Prostate gland (tissue), 2 donors: ENCODE measurements at places on chromosomes 11 and 22. TPM values are rescaled to one million over a fixed set of nuclear protein-coding genes. Genes with fewer than 3 reads are reported as not detected.
A peak's percentile ranks its signal among the peaks of the same experiment; 100 is the strongest.

DNA sequence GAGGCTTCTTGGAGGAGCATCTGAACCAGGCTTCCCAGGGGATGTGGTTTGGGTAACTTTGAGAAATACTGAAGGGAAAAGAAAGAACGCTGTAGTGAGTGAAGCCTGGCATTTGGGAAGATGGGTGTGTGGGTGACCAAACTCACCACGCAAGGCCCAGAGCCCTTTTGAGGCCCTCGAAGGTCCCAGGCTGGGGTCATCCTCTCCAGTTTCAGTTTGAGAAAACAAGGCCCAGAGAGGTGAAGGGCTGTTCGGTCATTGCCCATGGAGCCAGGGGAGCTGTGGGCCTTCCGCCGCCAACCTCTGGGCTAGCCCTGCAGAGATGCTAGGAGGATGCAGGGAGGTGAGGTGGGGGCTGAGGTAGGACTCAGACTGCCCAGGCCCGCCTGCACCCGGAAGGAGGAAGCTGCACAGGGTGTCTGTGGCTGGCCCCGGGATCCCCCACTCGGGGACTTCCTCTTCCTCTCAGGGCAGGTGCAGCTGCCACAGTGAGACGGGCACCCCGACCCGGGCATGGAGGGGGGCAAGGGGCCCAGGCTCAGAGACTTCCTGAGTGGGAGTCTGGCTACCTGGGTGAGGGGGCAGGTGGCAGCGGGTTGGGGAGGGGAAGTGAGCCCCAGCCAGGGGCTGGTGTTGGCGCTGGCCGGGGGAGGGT lies at the start of gene CCDC88B:
CCDC88B (plus strand) TSS at position 451 of the 655 bp plus-strand sequence; CDS start at position 514, 63 bp downstream.
- DNase-seq, result no peak

GRCh38 chr22:25172153-25172552 lies 27.5 kb upstream of the CRYBB3 start:
- peak; percentile 35 for DNase-seq

DNA sequence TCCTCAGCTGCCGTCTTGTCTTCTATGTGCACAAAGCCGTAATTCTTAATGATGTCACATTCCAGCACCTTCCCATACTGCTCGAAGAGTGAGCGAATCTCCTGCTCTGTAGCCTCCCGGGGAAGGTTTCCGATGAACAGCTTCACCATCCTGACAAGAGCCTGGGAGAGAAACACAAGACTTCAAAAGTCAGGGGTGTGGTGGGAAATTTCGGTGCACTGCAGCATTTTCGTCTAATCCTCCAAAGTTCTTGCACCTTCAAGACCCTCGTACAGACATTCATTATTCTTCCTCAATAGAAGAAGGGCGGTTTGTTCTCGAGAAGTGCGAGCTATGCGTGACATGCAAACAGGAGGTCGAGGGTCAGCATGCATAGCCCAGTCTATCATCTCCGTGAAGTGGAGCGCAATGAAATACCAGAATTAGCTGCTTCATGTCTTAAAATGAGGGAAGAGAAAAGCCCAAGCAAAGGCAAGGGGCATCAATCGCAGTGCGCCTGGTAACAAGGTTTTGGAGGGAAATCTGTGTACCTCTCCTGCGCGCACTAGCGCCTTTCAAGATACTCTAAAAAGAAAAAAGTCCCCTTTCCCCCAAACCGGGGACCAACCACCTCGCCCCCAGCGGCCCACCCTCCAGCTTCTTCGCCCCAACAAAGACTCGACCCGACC lies 622 bp downstream of the RBM4B start:
- DNase-seq, result no peak

- peak; percentile 40 for DNase-seq
Observed at GRCh38 chr11:84714316-84714780, 912.8 kb downstream of the DLG2 start.

DNA sequence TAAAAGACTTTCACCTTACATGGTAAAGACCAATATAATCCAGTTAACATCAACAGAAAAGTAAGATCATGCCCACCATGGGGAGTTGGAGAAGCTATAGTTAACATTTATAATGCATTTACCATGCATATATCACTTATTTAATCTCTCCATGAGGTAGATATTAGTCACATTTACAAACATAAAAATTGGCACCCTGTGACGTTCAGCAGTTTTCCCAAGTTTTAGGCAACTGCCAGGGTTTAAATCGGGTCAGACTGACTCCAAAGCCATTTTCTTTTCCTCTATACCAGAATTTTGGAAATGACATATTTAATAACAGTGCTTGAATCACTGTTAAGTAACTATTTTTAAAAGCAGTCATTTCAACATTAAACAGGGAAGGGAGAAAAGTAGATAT lies 266.3 kb downstream of the DDX10 start:
- DNase-seq, result no peak

DNA sequence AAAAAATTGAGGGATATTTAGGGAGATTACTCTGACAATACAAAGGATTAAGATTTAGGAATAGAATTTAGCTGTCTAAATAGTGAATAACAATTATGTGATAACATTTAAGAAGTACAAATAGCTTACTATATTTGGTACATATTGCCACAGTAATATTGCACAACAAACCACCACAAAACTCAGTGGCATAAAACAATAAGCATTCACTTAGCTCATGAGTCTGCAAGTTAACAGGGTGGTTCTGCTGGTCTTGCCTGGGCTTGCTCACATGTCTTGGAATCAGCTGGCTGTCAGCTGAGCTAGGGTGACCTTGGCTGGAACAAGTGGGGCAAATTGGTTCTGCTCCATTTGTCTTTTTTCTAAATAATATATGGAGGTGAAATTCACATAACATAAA lies 115.1 kb downstream of the DCDC1 start:
- peak; percentile 29 for DNase-seq

- no peak for DNase-seq
Observed at GRCh38 chr22:18035751-18036150, 11.4 kb upstream of the MICAL3 start.

DNA sequence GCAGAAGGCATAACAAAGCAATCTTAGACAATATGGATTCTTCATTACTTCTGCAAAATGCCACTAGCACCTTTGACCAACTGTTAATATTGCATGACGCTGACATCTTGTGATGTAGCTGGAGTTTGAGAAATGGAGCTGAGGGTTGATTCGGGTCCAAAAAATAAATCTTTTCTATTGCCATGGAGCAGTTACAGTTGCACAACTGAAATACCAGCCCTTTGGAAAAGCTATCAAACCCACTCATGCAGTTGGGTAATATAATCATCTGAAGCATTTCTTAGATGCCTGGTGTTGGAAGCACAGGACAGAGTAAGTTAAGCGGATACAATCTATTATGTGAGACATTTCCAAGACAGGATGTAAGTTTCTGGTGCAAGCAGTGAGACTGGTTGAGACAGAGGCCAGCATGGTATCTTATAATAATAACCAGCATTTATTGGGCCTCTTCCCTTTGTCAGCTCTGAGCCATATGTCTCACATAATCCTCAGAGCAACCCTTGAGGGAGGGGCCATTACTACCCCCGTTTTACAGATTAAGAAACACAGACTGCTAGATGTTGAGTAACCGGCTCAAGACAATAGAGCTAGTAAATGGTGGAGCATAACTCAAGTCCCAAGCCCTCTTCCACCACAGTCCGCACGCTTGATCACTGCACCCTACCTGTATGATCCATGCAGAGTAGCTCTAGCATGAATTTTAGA lies 74.9 kb upstream of the CAPRIN1 start:
- no peak for DNase-seq

- DNase-seq, result no peak
Observed at GRCh38 chr11:28763876-28764275, 655.7 kb downstream of the METTL15 start.

GRCh38 chr22:41367039-41367679 lies 14.6 kb upstream of the TEF start:
- peak; percentile 94 for DNase-seq

GRCh38 chr11:82046778-82047177 lies 686.9 kb downstream of the FAM181B start:
- DNase-seq, result no peak

DNA sequence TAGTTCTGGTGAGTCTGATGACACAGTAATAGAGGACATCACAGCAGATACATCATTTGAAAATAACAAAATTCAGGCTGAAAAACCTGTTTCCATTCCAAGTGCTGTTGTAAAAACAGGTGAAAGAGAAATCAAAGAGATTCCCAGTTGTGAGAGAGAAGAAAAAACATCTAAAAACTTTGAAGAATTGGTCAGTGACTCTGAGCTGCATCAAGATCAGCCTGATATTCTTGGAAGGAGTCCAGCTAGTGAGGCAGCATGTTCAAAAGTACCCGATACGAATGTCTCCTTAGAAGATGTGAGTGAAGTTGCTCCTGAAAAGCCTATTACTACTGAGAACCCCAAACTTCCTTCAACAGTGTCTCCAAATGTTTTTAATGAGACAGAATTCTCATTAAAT lies 38.7 kb downstream of the RTN3 start:
- no peak for DNase-seq

GRCh38 chr11:110530900-110531741 lies 101.4 kb downstream of the FDX1 start:
- DNase-seq, result no peak

- DNase-seq, result no peak
Observed at GRCh38 chr22:30185549-30185948, 61.0 kb downstream of the LIF start.

DNA sequence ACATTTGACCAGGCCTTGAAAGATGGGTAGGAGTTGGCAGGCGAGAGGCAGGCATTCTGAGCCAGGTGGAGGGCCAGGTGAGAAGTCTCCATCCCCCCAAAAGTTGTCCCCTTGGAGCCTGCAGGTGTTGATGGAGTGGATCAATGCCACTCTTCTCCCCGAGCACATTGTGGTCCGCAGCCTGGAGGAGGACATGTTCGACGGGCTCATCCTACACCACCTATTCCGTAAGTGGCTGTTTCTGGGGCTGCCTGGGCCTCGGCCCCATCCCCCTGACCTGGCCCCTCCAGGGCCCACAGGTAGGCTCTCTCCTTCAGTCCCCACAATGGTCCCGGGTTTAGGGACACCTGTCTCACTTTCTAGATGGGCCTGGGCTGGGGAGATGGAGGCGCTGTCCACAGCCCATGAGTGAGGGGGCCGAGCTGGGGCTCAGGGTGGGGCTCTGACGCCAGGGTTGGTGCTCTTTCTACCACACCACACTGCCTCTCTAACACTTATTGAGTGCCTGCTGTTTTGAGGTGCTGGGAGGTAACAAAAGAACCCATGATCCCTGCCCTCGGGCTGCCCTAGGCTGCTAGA lies 7.0 kb downstream of the PARVG start:
- no peak for DNase-seq

GRCh38 chr11:59173964-59174663 lies 2.2 kb downstream of the DTX4 start:
- DNase-seq, result peak; percentile 72

DNA sequence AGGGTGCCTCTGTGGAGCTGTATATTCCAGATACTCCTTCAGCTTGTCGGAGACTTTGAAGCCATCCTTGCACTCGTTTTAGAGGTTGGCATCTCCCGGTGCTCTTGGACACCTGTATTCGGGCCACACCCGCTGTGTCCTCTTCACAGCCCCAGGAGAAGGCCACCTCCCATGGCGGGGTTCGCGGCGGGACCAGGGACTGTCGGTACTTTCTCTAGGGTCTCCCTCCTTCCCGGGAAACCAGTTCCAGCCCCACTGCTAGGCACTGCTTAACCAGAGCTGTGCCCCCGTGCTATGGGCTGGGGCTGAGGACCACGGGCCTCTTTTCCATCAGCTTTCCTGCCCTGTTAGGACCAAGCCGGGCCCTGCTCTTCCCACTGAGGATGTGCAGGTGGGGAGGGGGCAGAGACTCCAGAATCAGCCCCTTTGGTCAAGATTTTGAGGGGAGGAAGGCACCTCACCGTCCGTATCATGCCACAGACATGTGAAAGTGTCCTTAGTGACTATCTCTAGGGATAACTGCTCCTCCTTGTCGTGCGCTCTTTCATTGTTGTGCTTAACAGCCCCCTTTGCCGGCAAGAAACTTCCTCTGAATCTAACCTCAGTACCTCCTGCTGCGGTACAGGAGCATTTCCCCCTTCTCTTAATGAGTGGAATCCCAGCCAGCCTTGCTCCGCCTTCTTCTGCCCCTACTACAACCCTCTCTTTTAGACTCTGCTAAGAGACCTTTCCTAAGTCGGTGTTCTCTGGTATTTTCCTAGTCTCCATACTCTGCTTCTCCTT lies 1.2 kb upstream of the B3GAT1 start:
- DNase-seq, result no peak

GRCh38 chr11:100637706-100638105 lies 49.4 kb upstream of the ARHGAP42 start:
- no peak for DNase-seq

DNA sequence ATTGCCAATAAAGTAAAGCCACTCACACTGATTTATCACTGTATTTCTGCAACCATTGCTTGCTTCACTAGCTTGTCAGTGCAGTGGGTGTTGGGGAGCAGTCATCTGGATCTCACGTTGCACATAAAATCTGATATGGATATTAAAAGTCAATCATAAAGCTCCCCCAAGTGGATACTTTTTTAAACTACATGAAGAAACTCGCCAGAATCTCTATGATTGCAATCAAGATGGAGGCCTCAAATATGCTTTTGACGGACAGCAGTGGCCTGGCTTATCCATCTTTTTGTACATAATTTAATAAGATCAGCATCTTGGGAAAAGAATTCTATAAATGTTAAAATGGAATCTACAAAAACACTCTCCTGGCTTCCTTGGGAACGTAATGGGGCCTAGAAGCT lies 137.7 kb downstream of the WT1 start:
- peak; percentile 28 for DNase-seq

DNA sequence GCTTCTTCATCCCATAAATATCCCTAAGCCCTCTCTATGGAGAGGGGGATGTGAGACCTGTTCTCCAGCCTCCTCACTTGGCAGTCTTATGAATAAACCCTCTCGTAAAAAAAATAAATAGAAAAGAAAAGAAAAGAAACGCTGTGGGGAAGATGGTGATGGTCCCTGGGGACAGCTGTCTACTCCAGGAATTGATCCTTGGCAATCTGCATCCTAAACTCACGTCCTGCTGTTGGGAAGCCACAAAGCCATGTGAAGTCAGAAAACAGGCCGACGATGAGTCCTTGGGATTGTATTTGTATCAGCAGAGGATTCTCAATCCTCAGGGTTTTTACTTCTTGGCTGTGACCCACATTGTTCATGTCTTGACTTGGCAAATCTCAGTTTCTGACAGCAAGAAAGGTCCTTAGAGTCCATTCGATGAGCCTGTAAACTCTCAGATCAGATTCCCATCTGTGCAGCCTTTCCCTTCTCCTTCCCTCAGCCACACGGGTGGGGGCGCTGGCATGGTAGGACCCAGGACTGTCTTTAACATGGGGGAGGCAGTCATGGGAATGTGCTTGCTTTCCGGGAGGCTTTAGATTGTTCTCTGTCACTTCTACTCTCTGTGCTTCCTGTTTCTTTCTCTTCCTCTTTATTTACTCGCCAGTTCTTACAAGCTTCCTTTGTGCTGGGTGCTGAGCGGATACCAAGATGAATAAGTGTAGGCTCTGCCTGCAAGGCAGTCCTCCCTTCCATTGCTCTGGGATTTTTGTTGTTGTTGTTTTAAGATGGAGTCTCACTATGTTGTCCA lies 24.9 kb downstream of the TCP11L1 start:
- no peak for DNase-seq

GRCh38 chr11:33665350-33666106 lies 35.1 kb downstream of the C11orf91 start:
- DNase-seq, result no peak

Gene MS4A12
- total RNA-seq, result not detected

Gene PDGFD
- 12.6 TPM for total RNA-seq

Gene PHF21B
- total RNA-seq, result 27.3 TPM

Gene MISFA
- total RNA-seq, result 0.82 TPM

Gene GLYAT
- not detected for total RNA-seq

Gene FOSL1
- 3.4 TPM for total RNA-seq

Gene SPA17
- 20.8 TPM for total RNA-seq

Gene C22orf23
- not detected for total RNA-seq

Gene NUDT22
- 90.8 TPM for total RNA-seq

Gene OR4C12
- total RNA-seq, result not detected

Gene MRPL23
- 162 TPM for total RNA-seq

Gene MGAT3
- total RNA-seq, result 7.4 TPM
